Psoas muscle (tissue), 8 donors: ENCODE measurements at places on chromosomes 4 and X. TPM values are rescaled to one million over a fixed set of nuclear protein-coding genes. Genes with fewer than 3 reads are reported as not detected.

The PPEF2 gene
- total RNA-seq = not detected

DNA sequence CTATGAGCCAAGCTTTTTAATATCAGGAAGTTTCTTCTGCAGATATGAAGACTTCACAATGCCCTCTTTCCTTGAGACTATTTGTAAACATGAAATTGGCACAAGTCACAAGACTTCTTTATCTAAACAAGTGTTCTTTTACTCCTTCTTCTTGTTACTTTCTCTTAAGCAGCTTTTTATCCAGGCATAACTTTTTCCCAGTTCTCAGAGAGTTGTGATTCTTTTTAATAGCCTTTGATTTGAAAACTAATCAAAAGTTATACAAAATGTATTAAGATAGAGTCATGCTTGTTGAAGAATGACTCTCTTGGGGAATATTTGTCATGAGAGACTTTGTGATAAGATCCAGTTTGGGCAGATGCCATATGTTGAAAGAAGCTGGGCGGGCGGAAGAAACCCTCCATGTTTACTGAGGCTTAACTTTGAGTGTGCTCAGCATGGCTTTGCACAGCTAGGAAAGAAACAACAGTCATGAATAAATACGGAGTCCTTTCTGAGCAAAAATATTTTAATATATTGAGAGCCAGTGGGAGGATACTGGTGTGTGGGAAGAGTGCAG, 39.3 kb downstream of the SYTL5 start:
- H3K36me3 ChIP-seq = no peaks in the 10 kb centered on the region
- H3K4me1 ChIP-seq = no peaks in the 10 kb centered on the region
- H3K4me3 ChIP-seq = no peak overlapping the region
- DNase-seq = no peak
- H3K27me3 ChIP-seq = no peaks in the 10 kb centered on the region

DNA sequence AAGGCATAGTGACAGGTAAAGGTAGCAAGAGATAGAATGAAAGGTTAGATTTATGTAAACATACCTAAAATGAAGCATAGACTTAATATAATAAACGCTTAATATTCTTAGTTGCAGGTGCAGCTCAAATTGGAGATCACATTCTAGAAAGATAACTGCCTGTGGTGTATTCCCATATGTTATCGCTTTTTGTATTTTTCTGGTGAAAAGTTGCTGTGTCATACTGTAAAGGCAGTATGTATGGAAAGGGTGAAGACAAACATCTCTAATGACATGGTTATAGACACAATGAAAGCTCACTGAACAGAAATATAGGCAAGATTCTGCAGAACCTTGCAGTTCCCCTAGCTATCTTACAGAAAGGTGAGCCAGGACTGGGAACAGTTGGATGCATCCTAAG, 240.3 kb downstream of the DCLK2 start:
- DNase-seq = no peak
- no peak overlapping the region for H3K27ac ChIP-seq
- no peaks in the 10 kb centered on the region for H3K4me1 ChIP-seq
- H3K36me3 ChIP-seq = no peaks in the 10 kb centered on the region
- H3K27me3 ChIP-seq = no peaks in the 10 kb centered on the region

GRCh38 chr4:132333724-132334047, 815.4 kb upstream of the PCDH10 start:
- DNase-seq = no peak
- no peaks in the 10 kb centered on the region for H3K27me3 ChIP-seq
- H3K27ac ChIP-seq = no peak overlapping the region
- no peak overlapping the region for H3K4me3 ChIP-seq

- no peaks in the 10 kb centered on the region for H3K4me1 ChIP-seq
- no peak overlapping the region for H3K4me3 ChIP-seq
- H3K27me3 ChIP-seq = no peaks in the 10 kb centered on the region
- H3K27ac ChIP-seq = no peak overlapping the region
- no peak for DNase-seq
Observed at GRCh38 chrX:104921584-104922205, 298.8 kb downstream of the TEX13A start.

GRCh38 chrX:55056820-55057674, 17.8 kb upstream of the PAGE2B start:
- no peak for DNase-seq
- H3K36me3 ChIP-seq = no peaks in the 10 kb centered on the region
- H3K27ac ChIP-seq = no peak overlapping the region
- H3K4me1 ChIP-seq = no peaks in the 10 kb centered on the region
- peaks cover 8% of the 10 kb centered on the region for H3K27me3 ChIP-seq
- H3K4me3 ChIP-seq = peak overlapping the region; percentile 39

DNA sequence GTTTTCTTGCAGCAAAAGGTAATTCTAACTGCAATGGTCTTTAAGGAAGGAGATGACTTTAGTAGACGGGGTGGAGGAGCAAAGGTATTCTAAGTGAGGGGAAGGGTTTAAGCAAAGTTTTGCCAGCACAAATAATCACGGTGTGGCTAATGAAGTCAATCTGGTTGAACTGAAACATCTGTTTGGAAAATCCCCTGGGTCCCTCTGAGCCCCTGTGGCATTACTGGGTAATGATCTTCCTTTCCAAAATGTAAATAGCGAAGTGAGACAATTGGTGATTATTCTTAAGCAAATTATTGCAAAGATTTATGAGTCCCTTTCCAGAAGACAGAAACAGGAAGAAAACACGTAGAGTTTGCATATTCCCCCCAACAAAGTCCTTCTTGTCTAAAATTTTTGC, 47.2 kb downstream of the FGFBP1 start:
- H3K36me3 ChIP-seq = no peaks in the 10 kb centered on the region
- no peaks in the 10 kb centered on the region for H3K4me1 ChIP-seq
- no peak overlapping the region for H3K4me3 ChIP-seq
- no peak overlapping the region for H3K27ac ChIP-seq

- H3K27me3 ChIP-seq = no peaks in the 10 kb centered on the region
- peak overlapping the region; percentile 82 for H3K27ac ChIP-seq
- DNase-seq = no peak
- no peak overlapping the region for H3K4me3 ChIP-seq
- no peaks in the 10 kb centered on the region for H3K36me3 ChIP-seq
Observed at GRCh38 chr4:152038238-152038637, 277.4 kb upstream of the GATB start.

DNA sequence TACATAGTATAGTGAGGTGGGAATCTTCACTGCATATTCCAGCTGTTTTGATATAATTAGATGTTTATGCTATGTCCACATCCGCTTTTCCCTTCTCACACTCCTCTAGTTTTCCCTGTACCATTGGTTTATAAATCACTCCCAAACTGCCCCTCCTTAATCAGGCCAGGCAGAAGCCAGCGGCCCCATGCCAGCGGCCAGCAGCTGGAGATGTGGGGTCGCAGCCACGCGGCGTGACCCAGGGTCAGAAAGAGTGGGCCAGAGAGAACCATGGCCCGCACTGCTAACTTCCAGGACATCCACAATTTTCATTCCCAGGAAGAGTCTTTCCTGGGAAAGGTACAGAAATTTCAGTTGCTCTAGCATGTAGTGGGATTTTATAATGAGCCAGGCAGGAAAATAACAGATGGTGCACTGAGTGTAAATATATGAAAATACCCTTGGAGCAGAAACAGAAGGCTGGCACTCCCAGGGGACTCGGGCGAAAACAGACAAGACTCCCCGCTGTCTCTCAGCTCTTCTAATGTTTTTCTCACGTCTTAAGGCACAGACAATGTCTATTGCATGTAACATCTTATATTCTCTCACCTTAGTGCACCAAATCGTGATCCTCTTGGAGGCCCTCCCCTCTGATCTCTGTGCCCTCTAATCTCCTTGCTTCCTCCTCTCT, 145.9 kb upstream of the ZFP42 start:
- H3K27me3 ChIP-seq = no peaks in the 10 kb centered on the region
- H3K4me1 ChIP-seq = no peaks in the 10 kb centered on the region
- no peak overlapping the region for H3K27ac ChIP-seq
- no peak overlapping the region for H3K4me3 ChIP-seq
- H3K36me3 ChIP-seq = no peaks in the 10 kb centered on the region
- no peak for DNase-seq

DNA sequence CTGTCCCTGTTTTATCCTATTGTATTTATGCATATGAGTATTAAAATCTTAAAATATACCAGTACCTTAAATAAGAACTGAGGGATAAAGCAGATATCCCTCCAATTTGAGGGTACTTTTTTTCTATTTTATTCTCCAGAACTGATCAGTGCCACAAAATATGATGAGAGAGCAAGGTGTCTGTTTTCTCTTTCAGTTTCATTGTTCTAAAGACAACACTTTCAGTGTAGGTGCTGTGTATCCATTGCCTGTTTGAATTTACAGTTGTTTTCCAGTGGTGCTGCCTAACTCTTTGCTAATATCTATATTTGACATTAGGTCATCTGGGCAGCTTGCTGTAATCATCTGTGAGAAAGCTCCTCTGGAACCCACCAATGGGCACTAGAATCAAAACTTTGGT, 394.7 kb downstream of the IL1RAPL1 start:
- no peaks in the 10 kb centered on the region for H3K4me1 ChIP-seq
- H3K27me3 ChIP-seq = no peaks in the 10 kb centered on the region
- H3K36me3 ChIP-seq = no peaks in the 10 kb centered on the region
- no peak overlapping the region for H3K4me3 ChIP-seq

The CTAG1B gene
- total RNA-seq = not detected

DNA sequence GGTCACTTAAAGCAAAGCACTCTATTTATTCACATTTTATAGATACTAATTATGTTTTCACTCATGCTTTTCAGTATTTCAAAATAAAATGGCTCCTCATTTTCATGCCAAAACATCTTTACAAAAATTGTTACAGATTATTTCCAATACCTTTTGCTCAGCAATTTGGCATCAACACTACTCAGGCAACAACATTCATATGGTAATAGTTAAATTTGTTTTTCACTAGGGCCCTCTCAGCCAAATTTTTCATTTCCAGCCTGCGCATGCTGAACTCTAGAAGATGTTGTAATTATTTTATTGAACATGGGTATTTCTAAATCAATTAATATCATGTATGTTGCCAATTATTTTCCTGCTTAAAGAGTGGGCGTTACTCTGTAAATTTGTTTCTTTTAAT, 225.6 kb downstream of the ANTXR2 start:
- no peaks in the 10 kb centered on the region for H3K4me1 ChIP-seq
- no peaks in the 10 kb centered on the region for H3K36me3 ChIP-seq
- H3K27ac ChIP-seq = no peak overlapping the region
- no peak for DNase-seq

- H3K4me1 ChIP-seq = no peaks in the 10 kb centered on the region
- H3K27me3 ChIP-seq = peaks cover 10% of the 10 kb centered on the region
- DNase-seq = no peak
- H3K36me3 ChIP-seq = no peaks in the 10 kb centered on the region
- H3K27ac ChIP-seq = no peak overlapping the region
Observed at GRCh38 chrX:2665387-2666304, 25.4 kb upstream of the CD99 start.

DNA sequence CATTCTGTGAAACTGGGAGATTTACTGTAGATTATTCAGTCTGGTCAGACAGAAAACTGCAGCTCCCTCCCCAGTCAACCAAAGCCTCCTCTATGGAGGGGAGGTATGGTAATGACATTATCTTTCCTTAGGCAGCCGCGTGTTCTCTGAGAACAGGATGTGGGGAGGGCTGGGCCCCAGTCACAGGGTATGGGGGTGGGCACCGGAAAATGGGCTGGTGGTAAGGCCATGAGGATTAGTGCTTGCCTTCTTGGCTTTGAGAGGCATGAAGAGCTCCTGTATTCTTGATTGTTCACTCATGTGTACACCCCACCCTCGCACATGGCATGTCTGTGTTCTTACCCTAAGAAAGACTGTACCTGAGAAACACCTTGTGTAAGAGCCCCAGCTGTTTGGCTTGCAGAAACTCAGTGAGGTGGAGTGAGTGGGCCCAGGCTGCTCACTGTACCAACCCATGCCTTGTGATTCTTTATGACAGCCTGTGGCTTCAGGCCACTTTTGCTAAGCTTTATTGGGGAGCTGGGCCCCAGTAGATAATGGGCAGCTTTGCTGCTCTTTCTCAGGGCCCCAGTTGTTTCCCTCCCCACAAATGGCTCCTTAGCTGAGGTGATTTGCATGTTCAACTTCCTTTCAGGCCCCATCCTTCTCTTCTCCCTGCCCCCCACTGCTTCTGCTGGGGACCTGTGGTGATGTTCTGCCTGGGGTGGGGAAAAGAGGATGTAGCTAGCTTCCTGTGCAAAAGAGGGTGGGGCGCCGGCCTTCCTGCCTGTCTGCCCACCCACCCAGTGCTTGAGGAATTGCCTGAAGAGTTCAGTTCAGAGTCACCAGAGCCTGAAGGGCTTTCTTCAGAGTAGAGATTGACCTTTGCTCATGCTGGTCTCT, 30.7 kb downstream of the MSN start:
- peak overlapping the region; percentile 55 for H3K27ac ChIP-seq
- no peak for DNase-seq
- peaks cover 46% of the 10 kb centered on the region for H3K4me1 ChIP-seq
- no peaks in the 10 kb centered on the region for H3K36me3 ChIP-seq
- H3K4me3 ChIP-seq = no peak overlapping the region
- no peaks in the 10 kb centered on the region for H3K27me3 ChIP-seq

DNA sequence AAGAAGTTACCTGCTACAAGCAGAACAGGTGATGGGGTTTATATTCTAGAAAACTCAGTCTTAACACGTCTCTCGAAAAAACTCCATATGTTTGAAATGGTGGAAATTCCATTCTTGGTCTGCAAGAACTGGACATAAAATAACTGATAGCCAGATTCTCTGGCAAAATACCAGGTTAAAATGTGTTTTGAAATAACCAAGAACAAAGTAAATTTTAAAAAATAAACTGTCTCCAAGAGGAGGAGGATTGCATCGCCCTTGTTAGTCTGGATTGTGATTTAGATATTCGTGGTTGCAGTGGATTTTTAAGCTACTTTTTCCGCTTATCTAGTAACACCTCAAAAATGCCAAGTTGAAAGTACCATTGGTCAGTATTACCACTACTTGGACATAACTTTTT, 40.8 kb downstream of the CENPU start:
- no peak overlapping the region for H3K27ac ChIP-seq
- H3K4me3 ChIP-seq = no peak overlapping the region
- H3K4me1 ChIP-seq = no peaks in the 10 kb centered on the region
- H3K27me3 ChIP-seq = no peaks in the 10 kb centered on the region

DNA sequence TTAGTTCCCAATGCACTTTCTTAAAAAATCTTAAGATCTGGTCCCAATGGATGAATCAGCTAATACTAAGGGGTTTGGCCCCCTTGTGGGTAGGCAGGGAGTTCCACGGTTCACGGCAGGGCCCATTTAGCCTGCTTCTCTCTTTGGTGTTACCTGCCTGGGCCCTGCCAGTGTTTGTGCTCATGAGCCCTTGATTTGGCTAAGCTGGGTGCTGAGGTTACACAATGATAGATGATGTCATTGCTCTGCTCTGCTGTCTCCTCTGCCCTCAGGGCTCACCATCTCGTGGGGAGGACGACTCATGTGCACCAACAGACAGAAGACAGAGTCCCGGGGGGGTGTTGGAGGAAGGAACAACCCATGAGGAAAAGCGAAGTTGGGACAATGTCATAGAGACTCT, 24.4 kb downstream of the RTL5 start:
- H3K4me1 ChIP-seq = no peaks in the 10 kb centered on the region
- no peak overlapping the region for H3K27ac ChIP-seq
- H3K27me3 ChIP-seq = no peaks in the 10 kb centered on the region
- DNase-seq = no peak
- no peak overlapping the region for H3K4me3 ChIP-seq
